ENCODE measurements at places on chromosomes 3 and 15.
A peak's percentile ranks its signal among the peaks of the same experiment; 100 is the strongest.

- peak; percentile 72 for DNase-seq
Observed at GRCh38 chr3:15858547-15859506, 61.0 kb upstream of the ANKRD28 start.

GRCh38 chr3:150760431-150761200 is 2.4 kb downstream of the SIAH2 start:
- DNase-seq = no peak

GRCh38 chr3:31288641-31289100 is 244.1 kb upstream of the STT3B start:
- DNase-seq = no peak

DNA sequence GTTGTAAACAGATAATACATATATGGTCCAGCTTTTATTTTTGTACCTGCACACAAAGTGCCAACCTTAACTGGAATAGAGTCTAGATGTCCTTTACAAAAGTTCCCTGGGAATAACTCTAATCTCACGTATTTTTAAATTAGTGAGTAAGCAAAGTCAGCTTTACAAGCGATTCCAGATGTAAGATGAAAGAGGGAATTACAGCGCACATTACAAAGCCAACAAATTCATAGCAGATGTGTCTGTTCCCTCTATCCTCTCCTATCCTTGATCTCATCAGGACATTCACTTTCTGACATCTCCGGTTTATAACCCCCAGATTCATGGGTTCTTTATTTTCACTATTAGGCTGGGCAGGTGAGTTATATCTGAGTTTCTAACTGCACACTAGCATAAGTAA is 406.8 kb upstream of the ZNF385D start:
- no peak for DNase-seq

DNA sequence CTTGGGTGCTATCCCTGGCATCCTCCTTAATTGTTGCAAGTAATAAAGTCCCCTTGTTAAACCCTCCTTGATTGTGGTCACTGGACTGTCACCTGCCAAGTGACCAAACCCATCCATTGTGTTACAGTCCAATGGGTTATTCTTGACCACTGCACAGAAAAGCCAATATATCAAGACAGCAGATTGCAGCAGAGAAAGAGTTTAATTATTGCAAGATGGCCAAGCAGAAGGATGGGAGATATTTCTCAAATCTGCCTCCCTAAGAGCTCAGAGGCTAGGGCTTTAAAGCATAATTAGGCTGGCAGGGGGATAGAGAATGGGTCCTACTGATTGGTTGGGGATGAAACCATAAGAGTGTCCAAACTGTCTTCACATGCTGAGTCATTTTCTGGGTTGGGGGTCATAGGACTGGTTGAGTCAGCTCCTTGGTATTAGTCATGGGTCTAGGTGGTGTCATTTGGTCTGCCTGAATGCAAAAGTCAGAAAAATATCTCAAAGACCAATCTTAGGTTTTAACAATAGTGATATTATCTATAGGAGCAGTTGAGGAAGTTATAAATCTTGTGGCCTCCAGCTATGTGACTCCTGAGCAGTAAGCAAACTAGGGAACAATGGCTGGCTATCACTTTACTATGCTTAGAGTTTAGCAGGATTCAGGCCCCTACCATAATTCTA is 19.1 kb upstream of the XYLB start:
- DNase-seq = no peak

- no peak for DNase-seq
Observed at GRCh38 chr3:149891621-149892020, 78.6 kb downstream of the RNF13 start.

GRCh38 chr3:132284781-132285619 is 32.2 kb upstream of the ACP3 start:
- DNase-seq = no peak

GRCh38 chr3:126784254-126784653 is 80.2 kb downstream of the CHCHD6 start:
- no peak for DNase-seq

DNA sequence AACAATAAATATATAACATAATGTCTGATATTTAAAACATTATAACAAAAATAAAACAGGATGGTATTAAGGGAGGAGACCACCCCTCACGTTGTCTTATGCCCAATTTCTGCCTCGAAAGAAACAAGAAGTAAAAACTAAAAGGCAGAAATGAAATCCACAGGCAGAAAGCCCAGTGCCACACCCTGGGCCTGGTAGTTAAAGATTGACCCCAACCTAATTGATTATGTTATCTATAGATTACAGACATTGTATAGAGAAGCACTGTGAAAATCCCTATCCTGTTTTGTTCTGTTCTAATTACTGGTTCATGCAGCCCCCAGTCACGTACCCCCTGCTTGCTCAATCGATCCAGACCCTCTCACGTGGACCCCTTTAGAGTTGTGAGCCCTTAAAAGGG is 22.3 kb upstream of the ACP3 start:
- DNase-seq = no peak

DNA sequence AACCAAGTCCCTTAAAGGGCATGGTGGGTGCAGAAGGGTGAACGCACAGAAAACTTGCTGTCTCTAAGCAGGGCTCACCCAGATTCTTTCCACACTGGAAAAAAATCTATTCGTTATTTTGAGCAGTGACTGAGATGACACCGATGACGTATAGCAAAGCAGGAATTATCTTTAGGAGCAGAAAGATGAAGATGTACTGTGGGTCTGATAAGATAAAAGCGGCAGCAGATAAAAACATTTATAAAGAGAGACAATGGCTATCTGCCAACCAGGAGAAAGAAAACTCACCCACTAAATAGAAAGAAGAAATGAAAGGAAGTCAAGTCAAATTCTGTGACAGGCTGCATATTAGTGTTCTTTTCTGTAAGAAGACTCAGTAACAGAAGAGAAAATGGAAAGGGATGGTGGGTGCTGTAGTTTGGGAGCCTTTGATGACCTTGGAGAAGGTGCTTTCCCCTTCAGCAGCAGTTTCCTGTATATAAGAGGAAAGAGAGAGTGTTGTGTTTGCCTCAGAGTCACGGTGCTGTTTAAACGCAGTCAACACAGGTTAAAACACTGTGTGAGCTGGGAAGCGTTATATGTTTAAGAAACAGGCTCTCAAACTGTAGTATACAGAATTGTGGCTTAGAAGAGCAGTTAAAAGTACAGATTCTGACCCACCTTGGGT is 111.6 kb downstream of the AQP9 start:
- DNase-seq = no peak

DNA sequence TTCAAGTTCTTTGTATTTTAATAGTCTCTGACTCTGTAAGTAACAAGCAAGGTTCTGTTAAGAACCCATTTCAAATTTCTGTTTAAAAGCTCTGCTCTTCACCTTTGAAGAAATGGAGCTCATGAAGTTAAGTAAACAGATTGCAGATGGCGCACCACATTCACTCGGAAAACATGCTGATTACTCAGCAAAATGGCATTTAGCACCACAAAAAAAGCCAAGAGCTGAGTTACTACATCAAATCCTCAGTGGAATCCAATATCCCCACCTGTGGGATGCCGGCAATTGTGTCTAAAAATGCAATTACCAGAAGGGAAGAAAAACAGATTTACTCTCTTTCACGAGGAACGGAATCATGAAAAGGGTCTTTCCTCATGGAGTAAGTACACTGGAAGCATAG is 758.0 kb downstream of the NTRK3 start:
- no peak for DNase-seq

GRCh38 chr3:102712896-102713295 is 278.1 kb downstream of the ZPLD1 start:
- no peak for DNase-seq

- peak; percentile 42 for DNase-seq
Observed at GRCh38 chr3:157029365-157029790, 130.6 kb downstream of the CCNL1 start.

DNA sequence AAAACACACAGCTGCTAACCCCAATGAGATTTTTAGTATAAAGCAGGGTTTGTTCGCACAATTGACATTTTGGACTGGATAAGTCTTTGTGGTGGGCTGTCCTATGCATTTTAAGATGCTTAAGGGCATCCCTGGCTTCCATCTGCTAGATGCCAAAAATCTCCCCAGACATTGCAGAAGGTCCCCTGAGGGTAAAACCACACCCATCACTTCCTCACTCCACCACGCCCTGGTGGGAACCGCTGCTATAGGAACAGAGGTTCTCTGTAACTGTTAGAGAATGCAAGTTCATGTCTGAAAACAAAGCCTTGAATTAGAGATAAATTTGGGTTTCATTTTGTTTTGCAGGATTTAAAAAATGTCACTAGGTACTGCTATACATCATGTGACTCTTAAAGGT is 67.7 kb downstream of the ARHGEF26 start:
- DNase-seq = no peak

DNA sequence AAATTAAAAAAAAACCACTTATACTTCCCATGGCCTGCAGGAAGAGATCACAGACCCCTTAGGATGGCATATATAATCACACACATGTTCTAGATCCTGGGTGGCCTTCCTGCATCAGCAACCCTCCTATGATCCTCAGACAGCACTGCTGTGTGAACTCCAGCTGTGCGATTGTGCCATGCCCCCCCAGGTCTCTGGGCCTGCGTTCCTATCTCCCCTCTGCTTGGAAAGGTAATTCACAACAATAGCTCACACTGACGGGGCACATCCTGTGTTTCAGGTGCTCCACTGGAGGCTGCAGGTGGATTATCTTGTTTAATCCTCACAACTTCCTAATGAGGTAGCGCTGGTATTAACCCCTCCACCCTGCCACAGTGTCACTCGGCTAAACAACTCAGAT is 71.2 kb upstream of the GLCE start:
- no peak for DNase-seq

- DNase-seq = no peak
Observed at GRCh38 chr3:74054566-74054965, 429.8 kb upstream of the PDZRN3 start.

DNA sequence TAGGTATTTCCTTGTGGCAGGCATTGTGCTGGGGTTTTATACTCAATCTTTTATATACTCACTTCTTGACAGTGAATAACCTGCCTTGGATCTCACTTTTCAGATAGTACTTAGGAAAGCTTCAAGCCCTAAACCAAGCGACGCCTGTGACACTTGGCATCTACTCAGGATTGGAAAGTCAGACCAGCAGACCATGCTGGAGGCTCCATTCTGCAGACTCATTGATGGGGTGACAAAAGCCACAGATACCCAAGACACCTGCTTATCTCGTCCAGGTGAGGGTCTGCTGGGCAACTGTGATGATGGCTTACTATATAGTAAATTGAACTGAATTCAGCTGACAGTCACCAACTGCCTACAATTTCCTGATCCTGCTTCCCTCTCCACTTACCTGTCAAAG is 79.4 kb upstream of the MRPS22 start:
- DNase-seq = no peak

DNA sequence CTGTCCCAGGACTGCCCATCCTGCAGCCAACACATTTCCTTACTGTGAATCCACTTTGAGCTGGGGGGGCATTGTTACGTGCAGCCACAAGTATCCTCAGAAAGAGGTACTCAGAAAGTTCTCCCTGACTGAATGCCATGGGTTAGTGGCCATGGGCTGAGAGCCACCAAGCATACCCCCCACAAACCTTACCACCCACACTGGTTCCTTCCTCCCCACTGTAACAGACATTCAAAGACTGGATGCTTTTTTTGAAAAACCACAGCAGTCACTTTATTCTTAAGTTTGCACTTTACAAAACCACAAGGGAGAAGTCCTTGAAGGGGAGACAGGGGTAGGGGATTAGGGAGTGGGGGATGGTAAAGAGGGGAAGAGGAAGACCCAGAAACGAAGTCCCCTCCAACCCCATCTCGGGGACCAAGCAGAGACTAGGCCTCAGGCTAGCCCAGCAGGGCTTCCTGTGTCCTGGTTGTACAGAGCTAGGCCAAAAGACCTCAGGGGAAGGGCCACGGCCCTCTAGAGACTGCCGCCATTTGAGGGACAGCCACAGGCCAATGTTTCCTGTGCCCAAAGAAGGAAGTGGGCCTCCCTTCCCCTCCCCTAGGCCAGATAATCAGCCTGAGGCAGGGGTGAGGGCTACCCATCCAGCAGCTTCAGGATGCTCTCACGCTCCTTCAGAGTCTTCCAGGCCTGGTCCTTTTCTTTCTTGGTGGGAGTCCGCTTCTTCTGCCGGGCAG is 10.1 kb upstream of the CAMK1 start:
- peak; percentile 42 for DNase-seq
